ENCODE measurements at places on chromosomes 12 and 14. TPM values are rescaled to one million over a fixed set of nuclear protein-coding genes. Genes with fewer than 3 reads are reported as not detected.
A peak's percentile ranks its signal among the peaks of the same experiment; 100 is the strongest.

MMP14 gene
- 24.8 TPM for total RNA-seq

ZC2HC1C gene
- total RNA-seq = 6.3 TPM

GRCh38 chr12:1629338-1630132, 504 bp downstream of the WNT5B start:
- DNase-seq = no peak

GRCh38 chr14:21098076-21098891, at the start of gene ZNF219:
Gene ZNF219, minus strand, starts transcription at chr14:21098655. Its CDS starts 5,064 bp downstream, at chr14:21093591.
- DNase-seq = peak; percentile 69

DNA sequence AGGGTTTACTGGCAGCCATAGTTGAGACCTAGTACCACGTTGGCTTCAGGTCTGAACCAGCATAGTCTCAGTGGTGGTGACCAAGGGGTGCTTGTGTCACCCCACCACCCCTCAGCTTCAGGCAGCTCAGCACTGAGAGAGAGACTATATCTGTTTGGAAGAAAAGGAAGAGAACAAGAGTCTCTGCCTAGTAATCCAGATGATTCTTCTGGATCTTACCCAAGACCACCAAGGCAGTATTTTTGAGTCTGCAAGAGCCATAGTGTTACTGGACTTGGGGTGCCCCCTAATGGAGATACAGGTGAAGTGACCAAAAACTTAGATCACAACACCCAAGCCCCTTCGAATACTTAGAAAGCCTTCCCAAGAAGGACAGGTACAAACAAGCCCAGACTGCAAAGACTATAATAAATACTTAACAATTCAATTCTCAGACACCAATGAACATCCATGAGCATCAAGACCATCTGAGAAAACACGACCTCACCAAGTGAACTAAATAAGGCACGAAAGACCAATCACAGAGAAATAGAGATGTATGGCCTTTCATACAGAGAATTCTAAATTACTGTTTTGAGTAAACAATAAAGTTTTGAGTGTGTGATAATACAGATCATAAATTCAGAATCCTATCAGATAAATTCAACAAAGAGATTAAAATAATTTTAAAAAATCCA, 107.0 kb downstream of the HELB start:
- no peak for DNase-seq

DNA sequence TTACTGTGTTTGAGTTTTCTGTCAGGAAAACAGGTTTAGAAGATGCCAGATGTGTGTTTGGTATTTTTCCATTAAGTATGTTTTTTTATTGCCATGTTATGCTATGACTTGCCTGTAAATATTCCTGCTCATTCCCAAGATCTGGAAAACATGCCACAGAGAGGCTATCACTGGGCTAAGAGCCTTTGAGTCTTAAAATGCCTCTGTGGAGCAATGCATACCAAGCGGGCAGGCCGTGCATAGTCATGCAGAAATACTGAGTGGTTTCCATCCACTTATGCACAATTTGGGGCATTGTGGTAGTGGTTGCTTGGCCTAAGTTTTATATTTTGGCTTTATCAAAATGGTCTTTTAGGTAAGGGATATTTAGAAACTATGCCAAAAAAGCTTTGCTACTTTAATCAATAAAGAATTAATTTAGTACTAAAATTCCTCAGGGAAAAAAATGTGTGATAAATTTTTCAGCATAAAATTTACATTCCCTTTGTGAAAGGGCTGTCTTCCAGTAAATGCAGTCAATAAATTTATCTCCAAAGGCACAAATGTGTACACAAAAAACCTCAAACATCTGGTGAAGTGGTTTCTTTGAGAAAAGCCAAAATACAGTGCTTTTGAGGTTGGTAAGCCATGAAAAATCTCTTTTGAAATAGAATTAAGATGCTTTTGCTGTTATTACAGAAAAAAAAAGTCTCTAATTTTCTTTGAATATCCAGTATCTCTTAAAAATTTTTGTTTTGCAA, 341.3 kb upstream of the FBXO33 start:
- DNase-seq = no peak

All from heart left ventricle (tissue), 16 donors.